Endothelial cell of umbilical vein (primary cell): ENCODE measurements at places on chromosomes 2 and 18.

GRCh38 chr2:85905891-85906290 lies 17.1 kb upstream of the ST3GAL5 start:
- no peaks in the 10 kb centered on the region for H3K36me3 ChIP-seq
- no peak overlapping the region for H3K27ac ChIP-seq

DNA sequence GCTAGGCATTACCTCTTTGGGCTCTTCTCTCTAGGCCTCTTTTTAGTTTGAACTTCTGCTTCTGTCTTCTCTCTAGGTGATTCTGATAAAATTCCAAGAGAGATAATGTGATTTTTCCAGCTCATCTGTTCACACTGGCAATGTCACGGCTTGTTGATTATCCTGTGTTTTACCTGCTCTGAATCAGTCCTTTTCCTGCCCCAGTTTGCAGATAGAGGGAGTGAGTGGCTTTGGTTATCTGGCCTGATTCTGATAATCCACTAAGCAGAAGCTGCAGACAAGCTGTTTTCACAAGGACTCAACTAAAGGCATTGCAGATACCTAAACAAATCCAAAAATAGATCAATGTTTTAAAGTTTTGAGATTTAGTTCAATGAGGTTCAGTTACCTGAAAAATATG lies 111.9 kb downstream of the DCC start:
- no peak overlapping the region for H3K4me3 ChIP-seq
- DNase-seq: no peak

DNA sequence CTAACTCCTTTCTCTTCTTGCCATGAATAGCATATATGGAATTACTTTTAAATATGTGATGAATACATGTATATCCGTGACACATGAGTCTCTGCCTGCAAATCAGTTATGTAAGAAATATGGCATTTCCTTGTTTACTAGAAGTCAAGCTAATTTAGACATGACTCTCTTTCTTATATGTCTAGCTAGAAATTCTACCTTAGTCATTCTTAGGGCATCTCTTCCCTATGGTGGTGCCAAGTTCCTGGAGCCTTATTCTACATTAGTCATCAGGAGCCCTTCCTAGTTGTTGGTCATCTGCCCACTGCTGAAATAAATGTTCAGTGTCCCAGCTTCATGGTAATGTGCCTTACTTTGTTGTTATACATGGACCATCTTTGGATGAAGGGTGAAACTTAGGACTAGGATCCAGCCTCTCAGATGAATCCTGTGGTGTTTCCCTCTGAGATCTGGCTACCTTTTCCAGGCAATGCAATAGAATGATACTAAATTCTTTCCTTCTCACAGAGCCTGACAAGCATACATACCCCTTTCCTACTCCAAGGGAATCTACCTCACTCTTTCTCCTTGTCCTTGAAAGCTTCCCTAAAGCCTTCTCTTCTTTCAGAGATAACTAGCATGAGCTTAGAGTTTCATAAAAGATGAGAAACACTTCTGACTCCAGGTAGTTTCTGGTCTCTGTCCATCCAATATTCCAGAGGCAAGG lies 415.3 kb upstream of the VWC2L start:
- no peak overlapping the region for H3K4me3 ChIP-seq
- H3K27me3 ChIP-seq: no peaks in the 10 kb centered on the region
- H3K36me3 ChIP-seq: no peaks in the 10 kb centered on the region

GRCh38 chr18:67540559-67540958 lies 24.0 kb upstream of the DSEL start:
- DNase-seq: no peak
- H3K27ac ChIP-seq: no peak overlapping the region
- no peaks in the 10 kb centered on the region for H3K4me1 ChIP-seq
- H3K36me3 ChIP-seq: no peaks in the 10 kb centered on the region
- H3K4me3 ChIP-seq: no peak overlapping the region

GRCh38 chr2:23571527-23572282 lies 186.7 kb downstream of the KLHL29 start:
- no peaks in the 10 kb centered on the region for H3K4me1 ChIP-seq
- H3K36me3 ChIP-seq: no peaks in the 10 kb centered on the region
- no peak overlapping the region for H3K4me3 ChIP-seq
- no peak for DNase-seq
- H3K27ac ChIP-seq: no peak overlapping the region

GRCh38 chr2:11343650-11344341 lies 640 bp downstream of the ROCK2 start:
- no peaks in the 10 kb centered on the region for H3K36me3 ChIP-seq
- peak overlapping the region; percentile 68 for H3K27ac ChIP-seq
- peak; percentile 42 for DNase-seq
- H3K27me3 ChIP-seq: no peaks in the 10 kb centered on the region
- peaks cover 25% of the 10 kb centered on the region for H3K4me1 ChIP-seq
- peak overlapping the region; percentile 79 for H3K4me3 ChIP-seq

DNA sequence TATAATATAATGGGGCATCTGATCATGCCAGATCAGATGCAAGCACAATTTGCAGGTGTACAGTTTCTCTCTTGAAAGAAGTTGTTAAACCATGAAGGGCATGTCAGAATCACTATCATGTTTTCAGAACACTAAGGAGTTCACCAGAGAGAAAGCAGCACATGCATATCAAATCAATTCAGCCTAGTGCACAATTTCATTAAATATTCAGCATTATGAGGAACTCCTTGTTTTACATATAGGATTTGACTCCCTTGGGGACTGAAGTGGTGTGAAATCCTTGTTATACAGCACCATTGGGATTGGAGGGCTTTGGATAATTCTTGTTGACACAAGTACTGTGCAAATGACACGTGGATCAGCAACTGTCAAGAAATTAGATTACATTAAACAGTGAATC lies 562.1 kb upstream of the KLHL29 start:
- no peak overlapping the region for H3K27ac ChIP-seq

GRCh38 chr2:136665736-136666135 lies 99.6 kb upstream of the THSD7B start:
- H3K27me3 ChIP-seq: no peaks in the 10 kb centered on the region
- no peak overlapping the region for H3K27ac ChIP-seq
- no peak for DNase-seq
- H3K4me1 ChIP-seq: no peaks in the 10 kb centered on the region
- H3K4me3 ChIP-seq: no peak overlapping the region

DNA sequence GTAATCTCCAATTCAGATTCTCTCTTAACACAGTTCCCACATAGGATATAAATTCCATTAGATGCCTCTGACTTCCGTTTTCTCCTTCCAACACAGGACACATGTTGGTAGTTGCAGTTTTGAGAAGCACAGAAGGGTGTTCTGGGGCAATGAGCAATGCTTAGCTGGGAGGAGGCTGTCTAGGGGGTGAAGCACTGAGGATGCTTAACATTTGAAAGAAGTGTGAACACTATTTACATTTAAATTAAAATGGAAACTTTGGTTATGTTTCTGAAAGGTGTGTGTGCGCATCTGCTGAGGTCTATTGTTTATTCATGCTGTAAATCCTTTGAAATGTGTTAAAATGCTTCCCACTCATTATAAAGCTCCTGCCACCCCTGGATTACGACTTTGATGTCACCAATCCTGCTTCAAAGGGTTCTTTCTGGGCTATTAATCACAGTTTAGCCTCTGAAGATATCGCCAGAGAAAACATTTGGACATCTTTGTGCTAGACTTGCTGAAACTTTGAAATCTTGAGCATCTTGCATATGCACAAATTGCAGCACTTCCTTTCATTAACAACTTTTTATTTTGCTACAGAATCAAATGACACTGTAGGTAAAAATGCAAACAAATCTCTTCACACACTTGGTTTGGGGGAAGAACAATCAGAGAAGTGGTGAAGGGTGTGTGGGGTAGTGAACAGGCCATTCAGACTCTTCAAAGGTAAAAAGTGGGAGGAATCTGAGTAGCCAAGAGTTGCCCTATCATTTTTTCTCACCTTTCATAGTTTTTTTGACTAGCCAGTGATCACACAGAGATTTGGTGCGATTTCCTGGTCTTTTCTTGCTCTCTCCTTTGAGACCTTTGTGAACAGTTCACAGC lies 258.4 kb downstream of the MYO3B start:
- H3K4me1 ChIP-seq: no peaks in the 10 kb centered on the region
- H3K36me3 ChIP-seq: no peaks in the 10 kb centered on the region
- H3K4me3 ChIP-seq: no peak overlapping the region
- no peak for DNase-seq

DNA sequence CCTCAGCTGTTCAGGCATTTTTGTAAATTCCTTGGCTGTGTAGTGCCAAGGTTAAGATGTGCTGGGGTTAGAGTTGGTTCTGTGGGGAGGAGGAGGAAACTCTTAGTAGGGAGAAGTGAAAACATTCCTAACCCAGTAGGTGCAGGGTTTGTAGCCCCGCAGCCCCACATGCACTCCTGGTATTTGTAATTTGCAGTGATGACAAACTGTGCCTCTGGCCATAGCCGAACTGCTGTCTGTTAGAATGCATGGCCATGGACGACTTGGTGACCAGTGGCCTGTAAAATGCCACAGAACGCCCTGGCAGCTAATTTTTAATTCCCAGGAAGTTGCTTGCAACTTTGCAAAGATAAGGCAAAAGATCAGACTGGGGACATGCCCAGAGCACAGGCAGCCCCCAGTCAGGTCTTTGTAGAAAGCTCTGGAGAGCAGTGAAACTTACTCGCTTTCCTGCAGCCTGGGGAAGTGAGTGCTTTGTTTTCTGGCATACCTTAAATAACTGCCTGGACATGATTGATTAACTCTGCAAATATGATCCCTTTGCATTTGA lies 38.4 kb downstream of the LYPD6B start:
- no peaks in the 10 kb centered on the region for H3K27me3 ChIP-seq
- H3K4me3 ChIP-seq: no peak overlapping the region
- no peak overlapping the region for H3K27ac ChIP-seq
- no peak for DNase-seq
- no peaks in the 10 kb centered on the region for H3K4me1 ChIP-seq
- H3K36me3 ChIP-seq: no peaks in the 10 kb centered on the region

DNA sequence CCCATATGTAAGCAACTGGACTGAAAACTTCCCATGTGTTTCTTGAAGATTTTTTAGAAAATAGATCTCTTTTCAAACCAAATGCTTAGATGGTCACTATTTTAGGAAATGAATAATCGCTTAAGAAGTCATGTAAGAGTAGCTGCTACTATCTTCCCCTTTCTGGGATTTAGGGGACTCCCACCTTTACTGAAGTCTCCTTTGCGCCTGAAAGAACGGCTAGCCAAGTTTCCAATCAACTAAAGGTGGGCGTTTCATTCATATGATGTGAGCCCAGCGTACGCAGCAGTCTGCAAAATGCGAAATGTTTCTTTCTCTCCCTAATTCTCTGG lies 1.1 kb downstream of the DIPK1C start:
- DNase-seq: no peak
- no peaks in the 10 kb centered on the region for H3K4me1 ChIP-seq
- H3K4me3 ChIP-seq: no peak overlapping the region

GRCh38 chr18:36141576-36141975 lies 11.9 kb downstream of the ELP2 start:
- no peaks in the 10 kb centered on the region for H3K27me3 ChIP-seq
- no peak for DNase-seq
- H3K4me1 ChIP-seq: no peaks in the 10 kb centered on the region
- H3K4me3 ChIP-seq: no peak overlapping the region
- H3K36me3 ChIP-seq: peaks cover 9% of the 10 kb centered on the region

DNA sequence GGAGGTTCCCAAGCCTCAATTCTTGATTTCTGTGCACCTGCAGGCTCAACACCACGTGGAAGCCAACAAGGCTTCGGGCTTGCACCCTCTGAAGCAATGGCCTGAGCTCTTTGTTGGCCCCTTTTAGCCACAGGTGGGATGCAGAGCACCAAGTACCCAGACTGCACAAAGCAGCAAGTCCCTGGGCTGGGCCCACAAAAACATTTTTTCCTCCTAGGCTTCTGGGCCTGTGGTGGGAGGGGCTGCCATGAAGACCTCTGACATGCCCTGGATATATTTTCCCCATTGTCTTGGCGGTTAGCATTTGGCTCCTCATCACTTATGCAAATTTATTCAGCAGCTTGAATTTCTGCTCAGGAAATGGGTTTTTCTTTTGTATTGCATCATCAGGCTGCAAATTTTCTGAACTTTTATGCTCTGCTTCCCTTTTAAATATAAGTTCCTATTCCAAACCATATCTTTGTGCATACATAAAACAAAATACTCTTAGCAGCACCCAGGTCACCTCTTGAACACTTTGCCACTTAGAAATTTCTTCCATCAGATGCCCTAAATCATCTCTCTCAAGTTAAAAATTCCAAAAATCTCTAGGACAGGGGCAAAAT lies 9.0 kb upstream of the MATN3 start:
- no peaks in the 10 kb centered on the region for H3K27me3 ChIP-seq
- peaks cover 7% of the 10 kb centered on the region for H3K4me1 ChIP-seq
- no peak overlapping the region for H3K27ac ChIP-seq
- no peaks in the 10 kb centered on the region for H3K36me3 ChIP-seq
- no peak for DNase-seq

GRCh38 chr2:119174216-119174992 lies 15.9 kb upstream of the C1QL2 start:
- H3K27ac ChIP-seq: no peak overlapping the region
- no peaks in the 10 kb centered on the region for H3K4me1 ChIP-seq
- no peaks in the 10 kb centered on the region for H3K27me3 ChIP-seq
- peak; percentile 20 for DNase-seq
- no peaks in the 10 kb centered on the region for H3K36me3 ChIP-seq

GRCh38 chr2:223880796-223881195 lies 43.4 kb upstream of the AP1S3 start:
- H3K27ac ChIP-seq: no peak overlapping the region
- peaks cover 34% of the 10 kb centered on the region for H3K36me3 ChIP-seq
- no peaks in the 10 kb centered on the region for H3K27me3 ChIP-seq
- no peak for DNase-seq

DNA sequence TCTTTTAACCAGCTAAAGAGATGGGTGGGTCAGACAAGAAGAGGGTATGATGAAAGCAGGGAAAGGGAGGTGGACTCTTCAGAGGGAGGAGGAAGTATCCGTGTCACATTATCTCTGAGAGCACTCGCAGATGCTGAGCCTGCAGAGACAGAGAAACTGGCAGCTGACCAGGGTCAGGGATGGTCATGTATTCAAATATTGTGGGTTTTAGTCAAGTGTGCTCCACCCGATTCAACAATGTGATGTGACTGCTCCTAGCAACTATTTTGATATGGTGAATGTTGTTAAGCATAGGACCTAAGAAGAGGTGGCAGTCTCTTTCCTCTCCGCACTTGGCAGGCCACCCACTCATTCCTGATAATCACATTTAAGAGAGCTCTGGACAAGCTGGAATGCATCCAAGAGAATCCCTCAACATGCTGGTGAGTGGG lies 1.3 kb upstream of the CLIP4 start:
- H3K4me3 ChIP-seq: no peak overlapping the region
- no peak for DNase-seq
- H3K4me1 ChIP-seq: peaks cover 27% of the 10 kb centered on the region
- no peak overlapping the region for H3K27ac ChIP-seq

DNA sequence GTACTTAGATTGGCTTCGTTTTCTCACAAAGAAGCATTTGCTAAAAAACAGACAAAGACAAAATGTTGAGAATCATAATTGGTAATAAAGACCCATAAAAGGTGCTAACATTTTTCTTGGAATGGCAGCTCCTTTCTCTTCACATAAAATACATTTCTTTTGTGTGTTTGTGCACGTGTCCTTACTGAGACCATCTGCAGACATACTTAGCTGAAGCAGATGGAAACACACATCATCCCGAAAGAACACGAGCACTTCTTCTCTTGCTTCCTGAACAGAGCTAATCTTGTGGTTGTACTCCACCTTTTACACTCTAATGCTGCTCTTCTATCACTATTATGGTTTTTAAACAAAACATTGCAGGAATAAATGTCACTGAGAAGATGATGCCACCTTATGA lies 142.5 kb downstream of the SPHKAP start:
- H3K36me3 ChIP-seq: no peaks in the 10 kb centered on the region
- no peaks in the 10 kb centered on the region for H3K4me1 ChIP-seq
- H3K27ac ChIP-seq: no peak overlapping the region
- no peaks in the 10 kb centered on the region for H3K27me3 ChIP-seq
- no peak for DNase-seq
